ENCODE measurements at places on chromosomes 1 and 21.

- DNase-seq = no peak
These were observed 95.4 kb upstream of the ERRFI1 start for GRCh38 chr1:8121261-8122159.

- DNase-seq = no peak
These were observed 1.9 kb downstream of the S100A10 start for GRCh38 chr1:151991663-151992302.

DNA sequence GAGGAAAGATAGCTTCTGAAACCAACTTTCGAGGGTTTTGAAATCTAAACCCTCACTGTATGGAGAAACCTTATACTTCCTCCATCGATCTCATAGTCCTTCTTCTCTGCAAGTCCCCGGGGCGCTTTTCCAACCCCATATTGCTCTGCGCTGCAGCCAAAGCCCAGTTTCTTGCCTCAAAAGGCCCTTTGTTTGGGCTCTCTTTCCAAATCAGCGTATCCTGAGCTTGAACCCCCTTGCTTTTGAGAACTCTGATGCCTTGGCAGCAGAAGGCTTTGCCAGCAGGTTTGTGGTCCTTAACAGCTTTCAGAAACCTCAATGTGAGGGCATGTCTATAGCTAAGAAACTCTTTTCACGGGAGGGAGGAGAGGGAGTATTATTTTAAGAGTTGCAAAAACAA lies 21.6 kb downstream of the PLPP3 start:
- no peak for DNase-seq

GRCh38 chr1:174815474-174815908 lies 184.3 kb upstream of the CACYBP start:
- DNase-seq = no peak

DNA sequence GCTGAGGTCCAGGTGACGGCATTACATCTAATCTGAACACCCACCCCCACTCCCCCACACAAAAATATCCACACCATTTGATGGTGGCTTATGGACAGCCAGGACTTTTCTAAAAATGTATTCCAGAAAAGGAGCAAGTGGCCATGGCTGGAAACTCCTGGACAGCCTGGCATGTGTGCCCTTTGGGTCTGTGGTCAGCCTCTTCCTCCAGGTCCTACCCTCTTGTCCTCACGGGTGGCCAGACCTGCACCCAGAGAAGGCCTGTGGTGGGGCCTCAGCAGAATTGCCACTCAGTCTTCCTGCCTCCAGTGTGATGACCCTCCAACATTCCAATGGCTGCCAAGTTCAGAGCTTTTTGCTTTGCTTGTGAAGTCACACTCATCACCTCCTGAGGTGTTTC lies 600.6 kb downstream of the AJAP1 start:
- no peak for DNase-seq

- no peak for DNase-seq
These were observed 43.4 kb downstream of the RALGPS2 start for GRCh38 chr1:178768423-178768822.

DNA sequence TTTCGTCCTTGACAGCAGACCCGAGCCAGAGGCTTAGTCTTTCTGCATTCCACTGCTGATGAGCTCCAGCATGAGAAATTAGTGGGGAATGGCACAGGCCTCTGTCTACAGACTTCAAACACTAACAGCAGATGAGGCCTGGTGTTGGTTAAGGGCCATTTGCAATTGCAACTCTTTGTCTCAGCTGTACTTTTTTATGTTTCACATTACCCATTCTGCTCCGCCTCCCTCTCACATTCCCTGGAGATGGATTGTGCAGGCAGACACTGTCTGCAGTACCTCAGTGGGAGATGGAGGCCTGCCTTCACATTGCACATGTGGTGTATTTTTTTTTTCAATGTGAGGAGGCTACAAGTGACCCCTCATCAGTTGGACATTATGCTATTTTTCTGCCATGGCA lies 370.2 kb downstream of the DUSP10 start:
- DNase-seq = no peak

DNA sequence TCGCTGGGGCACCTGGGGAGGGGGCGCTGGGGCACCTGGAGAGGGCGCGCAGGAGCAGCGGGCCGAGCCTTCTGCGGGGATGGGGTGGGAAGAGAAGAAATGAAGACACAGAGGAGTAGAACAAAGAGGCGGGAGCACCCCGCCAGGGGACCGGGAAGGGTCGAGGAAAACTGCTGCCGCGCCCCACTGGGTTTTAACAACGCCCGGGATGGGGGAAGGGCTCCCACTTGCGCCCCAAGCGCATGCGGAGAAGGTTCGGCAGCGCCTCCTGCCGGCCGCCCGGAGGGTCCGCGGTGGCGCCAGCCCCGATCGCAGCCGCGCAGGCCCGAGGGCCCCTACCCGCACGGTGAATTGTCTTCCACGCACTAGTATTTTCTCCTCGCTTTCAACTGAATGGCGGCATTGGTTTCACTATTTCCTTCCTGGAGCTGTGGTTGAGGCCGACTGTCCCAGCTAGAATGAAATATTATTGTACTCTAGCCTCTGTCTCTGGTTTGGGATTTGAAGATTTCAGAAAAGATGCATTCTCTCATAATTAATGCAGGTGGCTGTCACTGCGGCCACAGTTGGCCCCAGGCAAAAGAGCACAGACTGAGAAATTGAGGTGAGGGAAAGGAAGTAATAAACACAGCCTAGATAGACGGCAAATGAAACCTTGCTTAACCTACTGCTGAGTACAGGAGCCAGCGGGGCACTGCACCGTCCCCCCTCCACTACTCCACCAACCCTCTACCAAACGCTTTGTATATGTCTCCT lies 57.3 kb downstream of the MAB21L3 start:
- DNase-seq = peak; percentile 82

DNA sequence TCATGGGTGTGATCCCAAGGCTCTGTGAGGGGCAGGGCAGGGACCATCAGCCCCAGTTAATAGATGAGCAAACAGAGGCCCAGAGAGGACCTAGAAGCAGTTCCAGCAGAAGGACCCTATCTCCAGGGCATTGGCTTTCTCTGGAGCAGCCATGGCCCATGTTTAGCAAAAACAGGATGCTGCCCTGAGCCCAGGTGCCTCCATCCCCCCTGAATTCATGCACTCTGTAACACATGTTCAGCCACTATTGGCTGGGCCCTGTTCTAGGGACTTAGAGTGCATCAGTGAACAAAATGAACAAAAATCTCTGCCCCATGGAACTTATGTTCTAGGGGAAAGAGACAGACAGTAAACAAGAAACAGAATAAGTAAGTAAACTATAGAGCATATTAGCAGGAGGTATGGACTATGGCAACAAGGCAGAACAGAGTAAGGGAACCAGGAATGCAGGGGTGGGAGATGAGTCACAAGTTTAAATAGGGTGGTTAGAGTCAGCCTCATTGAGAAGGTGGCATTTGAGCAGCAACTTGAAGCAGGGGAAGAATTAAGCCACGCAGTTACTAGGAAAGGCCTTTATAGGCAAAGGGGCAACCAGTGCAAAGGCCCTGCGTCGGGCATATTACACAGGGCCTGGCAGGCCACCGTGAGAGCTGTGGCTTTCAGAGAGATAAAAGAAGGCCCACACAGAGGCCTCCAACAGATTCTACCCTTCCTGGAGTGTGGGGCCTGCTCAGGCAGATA lies 185.9 kb upstream of the EDN2 start:
- no peak for DNase-seq

GRCh38 chr21:46388206-46388880 lies 64.4 kb downstream of the PCNT start:
- DNase-seq = no peak

GRCh38 chr1:109784551-109785252 lies 21.0 kb upstream of the EPS8L3 start:
- DNase-seq = no peak

DNA sequence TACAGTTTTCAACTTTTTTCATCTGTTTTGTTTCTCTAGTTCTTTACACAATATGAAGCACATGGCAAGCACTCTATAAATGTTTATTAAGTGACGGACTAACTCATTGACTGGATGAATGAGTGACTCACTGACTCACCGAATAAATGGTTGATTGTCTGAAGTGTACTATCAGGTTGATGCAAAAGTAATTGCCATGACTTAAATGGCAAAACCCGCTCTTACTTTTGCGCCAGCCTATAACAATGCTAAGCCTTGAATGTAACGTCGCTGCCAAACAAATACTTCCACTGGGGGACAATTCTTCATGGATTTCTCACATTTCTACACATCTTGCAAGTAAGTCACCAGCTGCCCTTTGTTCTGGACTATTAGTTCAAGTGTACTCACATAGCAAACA lies 109.0 kb upstream of the KCTD3 start:
- DNase-seq = no peak

GRCh38 chr1:99236756-99237155 lies 27.5 kb upstream of the PLPPR4 start:
- no peak for DNase-seq

DNA sequence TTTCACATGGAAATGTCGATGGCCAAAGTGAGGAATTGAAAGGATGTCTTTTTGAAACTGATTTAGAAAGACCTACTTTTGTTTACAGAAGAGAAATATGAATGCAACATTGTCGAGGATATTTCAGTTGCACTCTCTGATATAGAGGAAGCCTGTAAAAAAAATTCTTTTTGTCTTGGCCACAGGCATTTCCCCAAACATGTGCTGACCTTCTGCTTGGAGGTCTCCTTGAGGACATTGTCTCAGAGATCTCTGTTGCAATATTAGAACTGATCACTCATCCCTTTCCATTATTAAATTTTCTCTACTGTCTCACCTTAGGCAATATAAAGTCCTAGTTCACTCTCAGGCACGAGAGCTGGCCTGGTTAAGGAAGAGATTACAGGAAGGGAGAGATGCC lies 16.0 kb downstream of the S100A11 start:
- no peak for DNase-seq

DNA sequence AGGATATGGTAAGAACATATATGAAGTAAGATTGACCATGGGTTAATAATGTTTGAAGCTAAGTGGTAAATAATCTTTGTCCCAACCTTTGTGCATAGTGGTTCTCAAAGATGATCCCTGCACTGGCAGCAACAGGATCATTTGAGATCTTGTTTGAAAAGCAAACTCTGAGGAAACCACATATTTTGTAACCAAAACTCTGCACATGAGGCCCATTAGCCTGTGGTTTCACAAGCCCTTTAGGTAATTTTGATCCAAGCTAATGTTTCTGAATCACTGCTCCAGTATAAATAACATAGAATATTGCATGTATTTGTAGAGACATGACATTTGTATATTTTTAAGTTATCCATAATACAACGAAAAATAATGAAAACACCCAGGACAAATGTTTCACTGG lies 147.9 kb upstream of the RGS18 start:
- DNase-seq = no peak

DNA sequence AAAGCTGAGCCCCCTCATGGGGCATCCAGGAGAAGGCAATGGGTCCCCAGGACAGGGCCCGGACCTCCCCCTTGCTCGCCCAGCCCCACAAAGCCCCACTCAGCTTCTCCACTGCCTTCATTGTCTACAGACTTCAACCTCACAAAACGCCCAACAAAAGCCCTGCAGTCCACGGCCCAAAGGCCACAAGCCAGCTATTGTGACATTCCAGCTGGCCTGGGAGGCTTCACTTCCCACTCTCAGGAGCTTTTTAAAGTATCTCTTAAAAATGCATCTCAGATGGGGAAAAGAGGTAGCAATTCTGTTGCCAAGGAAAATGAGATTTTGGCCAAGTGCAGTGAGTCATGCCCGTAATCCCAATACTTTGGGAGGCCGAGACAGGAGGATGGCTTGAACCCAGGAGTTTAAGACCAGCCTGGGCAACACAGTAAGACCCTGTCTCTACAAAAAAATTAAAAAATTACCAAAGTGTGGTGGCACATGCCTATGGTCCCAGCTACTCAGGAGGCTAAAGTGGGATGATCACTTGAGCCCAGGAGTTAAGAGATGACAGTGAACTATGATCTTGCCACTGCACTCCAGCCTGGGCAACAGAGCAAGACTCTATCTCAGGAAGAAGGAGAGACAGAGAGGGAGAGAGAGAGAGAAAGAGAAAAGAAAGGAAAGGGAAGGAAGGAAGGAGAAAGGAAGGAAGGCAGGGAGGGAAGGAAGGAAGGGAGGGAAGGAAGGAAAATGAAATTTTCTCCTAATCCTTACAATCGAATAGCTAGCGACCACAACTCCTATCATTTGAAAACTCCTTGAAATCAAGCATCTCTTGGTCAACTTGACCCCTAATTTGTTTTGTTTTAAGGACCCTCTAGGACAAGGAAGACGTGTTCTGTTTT lies 31.4 kb upstream of the TARDBP start:
- DNase-seq = no peak

GRCh38 chr21:41425954-41426675 lies at the start of gene MX1:
TSS of gene MX1 (plus strand) at chr21:41426239. CDS start at chr21:41432071, 5,832 bp downstream.
- peak; percentile 79 for DNase-seq

GRCh38 chr21:26887251-26887650 lies 42.0 kb upstream of the ADAMTS1 start:
- no peak for DNase-seq

DNA sequence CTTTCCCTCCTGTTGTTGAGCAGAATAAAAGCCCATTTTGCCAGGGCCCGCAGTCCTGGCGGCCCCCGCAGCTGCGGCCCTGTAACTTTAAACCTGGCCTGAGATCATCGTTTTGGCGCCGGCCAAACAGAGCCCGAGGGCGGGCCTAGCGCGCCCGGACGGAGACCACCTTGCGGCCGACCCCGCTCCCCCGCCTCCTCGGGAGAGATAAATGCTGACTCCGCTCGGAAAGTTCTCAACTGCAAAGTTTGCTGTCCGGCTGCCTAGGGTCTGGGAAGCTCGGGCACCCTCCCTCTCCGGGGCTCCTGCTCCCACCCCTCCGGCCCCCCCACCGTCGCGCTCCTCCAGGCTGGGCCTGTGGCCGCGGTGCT lies at the start of gene PDPN:
TSS of gene PDPN (plus strand) at position 238 of the 371 bp plus-strand sequence. CDS start 202 bp downstream, outside the sequence.
- DNase-seq = no peak

DNA sequence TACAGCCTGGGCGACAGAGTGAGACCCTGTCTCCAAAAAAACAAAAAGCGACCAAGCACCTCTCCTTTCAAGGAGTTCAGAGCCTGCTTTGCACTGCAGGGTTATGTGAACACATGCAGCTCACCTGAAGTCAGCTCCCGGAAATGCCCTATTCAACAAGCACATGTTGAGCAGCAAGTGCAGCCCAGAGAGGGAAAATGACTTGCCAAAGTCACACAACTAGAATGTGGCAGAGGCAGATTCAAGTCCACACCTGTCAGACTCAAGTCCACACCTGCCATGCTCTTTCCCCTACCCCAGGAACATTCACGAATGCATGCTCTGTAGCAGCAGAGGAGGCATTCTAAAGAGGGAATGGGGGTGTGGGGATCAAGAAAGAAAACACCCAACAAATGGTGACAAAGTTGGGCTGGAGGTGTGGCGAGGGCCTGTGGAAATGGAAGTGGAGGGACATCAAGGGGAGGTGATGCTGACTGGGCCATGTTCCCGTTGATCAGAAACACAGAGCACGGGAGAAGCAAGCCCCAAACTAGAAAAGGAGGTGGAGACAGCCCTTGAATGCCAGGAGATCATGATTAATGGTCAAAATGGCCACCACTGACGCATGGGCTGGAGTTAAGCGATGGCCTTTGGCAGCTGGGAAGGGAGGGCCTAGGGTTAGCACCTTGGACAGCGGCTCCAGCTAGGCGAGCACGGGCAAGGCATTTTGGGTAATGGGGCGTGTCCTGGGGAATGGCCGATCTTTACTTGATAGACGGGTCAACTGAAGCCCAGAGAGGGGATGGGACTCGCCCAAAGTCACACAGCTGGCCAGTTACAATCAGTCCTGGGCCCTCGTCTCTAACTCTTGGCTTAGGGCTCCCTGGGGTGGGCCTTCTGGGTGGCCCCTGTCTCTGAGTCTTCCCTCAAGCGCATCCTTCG lies 21.5 kb downstream of the RAP1GAP start:
- no peak for DNase-seq

- DNase-seq = no peak
These were observed 1.2 kb upstream of the LUZP1 start for GRCh38 chr1:23169727-23170335.

- no peak for DNase-seq
These were observed 94.0 kb upstream of the KIF26B start for GRCh38 chr1:245060684-245061374.

- DNase-seq = no peak
These were observed 8.4 kb upstream of the VCAM1 start for GRCh38 chr1:100710906-100711682.

Measured in T-helper 9 cell (primary cell).